Sigmoid colon (tissue), 7 donors: ENCODE measurements at places on chromosomes 12 and 14. TPM values are rescaled to one million over a fixed set of nuclear protein-coding genes. Genes with fewer than 3 reads are reported as not detected.

DNA sequence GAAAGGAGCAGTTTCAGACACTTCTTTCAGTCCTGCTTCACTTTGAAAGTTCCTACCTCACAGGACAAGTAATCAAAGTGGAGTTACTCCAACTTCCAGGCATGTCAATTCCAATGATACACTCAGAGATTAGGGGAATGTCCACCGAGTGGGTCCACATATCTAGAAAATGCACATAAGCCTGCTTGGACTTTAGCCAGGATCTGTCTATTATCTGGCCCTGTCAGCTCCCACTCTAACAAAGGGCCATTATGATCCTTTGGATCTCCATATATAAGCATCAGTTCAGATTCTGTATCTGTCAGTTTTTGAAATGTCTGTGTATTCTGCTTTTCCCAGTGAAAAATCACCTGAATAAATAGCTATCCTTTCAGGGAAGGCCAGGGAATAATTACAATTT lies 112.9 kb upstream of the ATXN7L3B start:
- no peak overlapping the region for H3K27ac ChIP-seq
- no peaks in the 10 kb centered on the region for H3K36me3 ChIP-seq
- DNase-seq: no peak
- H3K4me3 ChIP-seq: no peak overlapping the region
- no peaks in the 10 kb centered on the region for H3K27me3 ChIP-seq
- no peaks in the 10 kb centered on the region for H3K4me1 ChIP-seq

GRCh38 chr14:97993508-97994019 lies 1196.4 kb downstream of the VRK1 start:
- no peak overlapping the region for H3K4me3 ChIP-seq
- no peaks in the 10 kb centered on the region for H3K36me3 ChIP-seq
- H3K27me3 ChIP-seq: no peaks in the 10 kb centered on the region
- H3K27ac ChIP-seq: no peak overlapping the region
- DNase-seq: no peak

GRCh38 chr14:75979071-75979571 lies 2.7 kb downstream of the TGFB3 start:
- DNase-seq: peak; percentile 69
- H3K27me3 ChIP-seq: no peaks in the 10 kb centered on the region
- H3K27ac ChIP-seq: peak overlapping the region; percentile 99
- no peaks in the 10 kb centered on the region for H3K36me3 ChIP-seq
- peak overlapping the region; percentile 67 for H3K4me3 ChIP-seq

DNA sequence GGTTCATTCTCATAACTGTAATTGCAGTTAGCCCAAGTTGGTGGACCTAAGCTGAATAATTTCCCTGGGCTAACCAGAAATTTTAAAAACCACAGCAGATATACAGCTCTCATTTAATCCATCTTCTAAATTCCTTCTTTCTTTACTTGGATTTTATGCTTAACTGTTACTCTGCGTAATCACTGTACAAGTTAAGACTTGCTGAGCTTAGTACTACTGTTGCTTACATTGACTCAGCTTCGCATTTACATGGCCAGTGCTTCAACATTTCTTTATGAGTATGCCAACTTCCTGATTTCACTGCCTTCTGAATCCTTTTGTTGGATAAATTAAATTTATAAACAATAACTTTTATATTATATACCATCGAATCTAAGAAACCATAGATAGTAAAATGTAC lies 147.4 kb downstream of the SLC38A4 start:
- H3K36me3 ChIP-seq: no peaks in the 10 kb centered on the region
- no peak for DNase-seq
- H3K27me3 ChIP-seq: no peaks in the 10 kb centered on the region
- H3K27ac ChIP-seq: no peak overlapping the region
- no peak overlapping the region for H3K4me3 ChIP-seq
- no peaks in the 10 kb centered on the region for H3K4me1 ChIP-seq

- H3K27ac ChIP-seq: no peak overlapping the region
- no peak overlapping the region for H3K4me3 ChIP-seq
- no peaks in the 10 kb centered on the region for H3K36me3 ChIP-seq
Observed at GRCh38 chr12:3529281-3529680, 38.3 kb downstream of the PRMT8 start.

DNA sequence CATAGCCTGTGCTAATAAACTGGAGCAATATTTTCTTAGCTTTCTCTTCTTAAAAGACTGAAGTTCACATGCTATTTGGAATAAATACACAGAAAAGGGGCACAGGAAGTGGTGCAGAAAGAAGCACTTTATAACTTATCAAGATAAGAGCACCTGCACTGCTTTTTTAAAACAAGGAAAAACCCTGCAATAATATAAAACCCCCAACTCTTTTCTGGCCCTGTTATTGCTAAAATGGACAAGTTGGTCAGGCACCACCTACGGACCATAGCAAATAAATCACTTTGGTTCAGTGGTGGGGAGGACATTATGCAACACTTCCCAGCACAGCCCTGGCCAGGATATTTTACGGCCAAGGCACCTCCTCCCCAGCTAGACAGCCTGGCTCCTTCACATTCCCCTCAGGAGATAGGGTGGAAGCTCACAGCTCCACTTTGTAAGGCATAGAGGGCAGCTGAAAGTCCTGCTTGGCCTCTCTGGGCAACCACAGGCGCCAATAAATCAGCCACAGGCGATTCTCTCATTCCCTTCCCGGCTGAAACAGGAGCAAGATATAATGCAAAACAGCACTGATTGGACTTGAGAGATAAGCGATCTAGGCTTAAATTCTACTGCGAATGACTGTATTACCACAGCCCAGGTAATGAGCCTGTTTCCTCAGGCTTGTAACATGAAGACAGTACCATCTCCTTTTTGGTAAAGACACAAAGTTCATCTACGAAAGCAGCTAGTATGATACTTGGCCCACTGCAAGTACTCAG lies 2.0 kb downstream of the ZBTB25 start:
- no peaks in the 10 kb centered on the region for H3K27me3 ChIP-seq
- peak overlapping the region; percentile 71 for H3K4me3 ChIP-seq
- H3K4me1 ChIP-seq: peaks cover 37% of the 10 kb centered on the region
- H3K36me3 ChIP-seq: no peaks in the 10 kb centered on the region
- DNase-seq: peak; percentile 92

DNA sequence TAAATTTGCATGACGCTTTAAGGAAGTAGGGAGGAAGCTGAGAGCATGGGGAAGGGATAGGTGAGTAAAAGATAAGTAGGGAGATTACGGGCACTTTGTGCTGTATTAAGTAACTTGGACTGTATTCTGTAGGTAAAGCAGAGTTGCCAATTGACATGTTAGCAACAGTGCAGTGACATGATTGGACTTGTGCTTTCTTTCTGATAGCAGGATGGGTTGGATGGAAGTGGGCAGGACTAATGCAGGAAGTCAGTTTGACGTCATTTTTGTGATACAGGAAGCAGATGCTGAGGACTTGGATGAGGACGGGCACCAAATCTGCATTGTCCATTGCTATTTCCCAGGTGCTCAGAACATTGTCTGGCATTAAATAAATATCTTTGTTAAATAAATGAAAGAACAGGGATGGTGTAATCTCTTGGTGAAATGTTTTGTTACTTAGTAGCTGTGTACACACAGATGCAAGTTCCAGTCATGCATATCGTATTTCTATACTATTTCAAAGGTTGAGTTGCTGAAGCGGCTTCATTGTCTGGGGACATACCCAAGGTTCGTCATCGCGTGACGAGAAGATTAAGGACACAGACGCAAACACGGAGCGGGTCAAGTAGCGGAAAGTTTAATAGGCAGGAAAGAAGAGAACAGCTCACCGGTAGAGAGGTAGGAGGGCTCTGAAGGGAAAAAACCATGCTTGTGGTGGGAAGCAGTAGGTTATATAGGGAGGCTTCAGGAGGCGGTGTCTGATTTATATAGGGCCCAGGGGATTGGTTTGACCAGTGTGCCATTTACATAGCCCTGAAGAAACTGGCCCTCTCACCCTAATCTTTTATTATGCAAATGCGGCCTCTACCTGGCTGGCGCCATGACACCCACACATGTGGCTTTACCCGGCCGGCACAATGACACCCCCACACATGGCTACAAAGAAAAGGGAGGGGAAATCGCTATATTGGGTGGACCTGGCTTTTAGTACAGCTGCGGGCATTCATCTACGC lies 30.7 kb downstream of the GUCY2C start:
- H3K27ac ChIP-seq: no peak overlapping the region
- no peaks in the 10 kb centered on the region for H3K4me1 ChIP-seq
- DNase-seq: no peak
- H3K4me3 ChIP-seq: no peak overlapping the region
- H3K27me3 ChIP-seq: no peaks in the 10 kb centered on the region

DNA sequence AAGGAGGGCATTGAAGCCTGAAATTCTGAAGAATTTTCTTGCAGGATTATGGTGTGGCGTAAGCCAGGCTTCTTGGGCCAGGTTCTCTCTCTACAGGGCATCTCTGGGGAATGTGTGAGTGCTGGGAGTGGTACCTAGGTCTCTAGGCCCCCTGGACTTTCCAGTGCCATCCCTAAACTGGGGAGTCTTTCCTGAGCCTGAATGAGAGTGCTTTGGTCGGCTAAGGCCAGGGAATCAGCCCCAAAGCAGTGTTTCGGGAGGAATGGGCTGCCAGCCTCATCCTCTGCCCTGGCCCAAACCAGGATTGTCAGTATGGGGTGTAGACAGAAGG lies 93.9 kb downstream of the CALM1 start:
- H3K27me3 ChIP-seq: no peaks in the 10 kb centered on the region
- H3K4me3 ChIP-seq: no peak overlapping the region
- DNase-seq: no peak
- H3K36me3 ChIP-seq: no peaks in the 10 kb centered on the region
- H3K4me1 ChIP-seq: peaks cover 27% of the 10 kb centered on the region
- H3K27ac ChIP-seq: peak overlapping the region; percentile 57

- no peaks in the 10 kb centered on the region for H3K4me1 ChIP-seq
- H3K36me3 ChIP-seq: no peaks in the 10 kb centered on the region
- no peak overlapping the region for H3K27ac ChIP-seq
- no peak for DNase-seq
Observed at GRCh38 chr12:102948941-102949352, 8.5 kb upstream of the ASCL1 start.

- no peak overlapping the region for H3K4me3 ChIP-seq
- no peak for DNase-seq
- H3K4me1 ChIP-seq: no peaks in the 10 kb centered on the region
Observed at GRCh38 chr12:128844031-128844635, 9.1 kb upstream of the GLT1D1 start.

- H3K27me3 ChIP-seq: no peaks in the 10 kb centered on the region
- H3K4me3 ChIP-seq: no peak overlapping the region
- no peak overlapping the region for H3K27ac ChIP-seq
- DNase-seq: peak; percentile 40
- H3K4me1 ChIP-seq: no peaks in the 10 kb centered on the region
- H3K36me3 ChIP-seq: no peaks in the 10 kb centered on the region
Observed at GRCh38 chr14:55115460-55115859, 13.6 kb upstream of the LGALS3 start.

- peak; percentile 87 for DNase-seq
- H3K27me3 ChIP-seq: no peaks in the 10 kb centered on the region
- no peaks in the 10 kb centered on the region for H3K36me3 ChIP-seq
- H3K4me3 ChIP-seq: peak overlapping the region; percentile 67
- no peaks in the 10 kb centered on the region for H3K4me1 ChIP-seq
Observed at GRCh38 chr14:100375266-100375962, 52.3 kb downstream of the SLC25A47 start.

ANKRD13A gene
- 77.8 TPM for total RNA-seq

GLS2 gene
- total RNA-seq: 3.5 TPM

ARHGEF25 gene
- 99.4 TPM for total RNA-seq

VDR gene
- 1.2 TPM for total RNA-seq

TMPRSS12 gene
- total RNA-seq: not detected

TOMM20L gene
- not detected for total RNA-seq
